IPS DF 19.7 (cell line): ENCODE measurements at places on chromosomes 5 and 9.

DNA sequence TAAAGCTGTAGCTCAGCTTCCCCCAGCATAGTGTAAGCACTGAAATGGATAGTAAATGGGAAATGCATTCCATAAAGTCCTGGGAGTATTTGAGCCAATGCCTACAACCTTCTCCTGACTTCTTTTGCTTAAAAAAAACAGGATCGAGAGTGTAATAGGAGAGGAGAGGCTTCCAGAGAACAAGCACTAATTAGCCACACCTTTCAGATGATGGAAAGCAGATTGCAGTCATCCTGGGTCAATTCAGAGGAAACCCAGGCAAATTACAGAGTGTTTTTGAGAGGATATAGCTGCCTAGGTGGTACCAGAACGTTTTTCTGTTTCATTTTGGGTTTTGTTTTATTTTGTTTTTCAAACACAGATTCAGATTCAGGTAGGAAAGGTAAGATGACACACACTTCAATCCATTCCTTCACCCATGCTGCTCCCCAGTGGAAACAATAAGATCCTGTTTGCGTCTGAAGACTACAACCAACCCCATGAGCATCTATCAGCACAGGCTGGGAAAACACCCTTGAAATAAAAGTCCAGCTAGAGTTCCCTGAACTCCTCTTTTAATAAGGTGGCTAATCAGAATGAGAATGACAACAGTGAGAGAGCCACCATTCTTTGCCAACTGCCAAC lies 95.6 kb downstream of the RFK start:
- DNase-seq = no peak

DNA sequence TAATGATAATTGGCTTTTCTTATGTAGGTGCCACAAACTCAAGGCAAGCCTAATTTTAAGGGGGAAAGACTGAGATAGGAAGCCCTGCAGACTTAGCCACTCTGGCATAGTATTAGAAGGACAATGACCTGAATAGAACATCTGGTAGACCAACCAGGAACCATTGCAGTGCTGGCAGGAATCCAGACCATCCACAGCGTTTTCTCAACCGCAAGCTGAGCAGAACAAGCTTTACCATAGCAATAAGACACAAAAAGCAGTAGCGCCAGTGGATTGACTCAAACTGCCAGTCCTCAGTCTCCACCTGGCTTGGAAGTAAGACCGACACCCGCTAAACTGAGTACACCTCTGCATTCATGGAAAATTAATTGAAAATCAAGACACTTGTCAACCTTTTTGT lies 141.3 kb upstream of the LPAR1 start:
- no peak for DNase-seq

- peak; percentile 90 for DNase-seq
Observed at GRCh38 chr5:124738681-124739633, 7.5 kb downstream of the ZNF608 start.

GRCh38 chr5:115992848-115993350 lies 30.6 kb downstream of the LVRN start:
- DNase-seq = no peak

DNA sequence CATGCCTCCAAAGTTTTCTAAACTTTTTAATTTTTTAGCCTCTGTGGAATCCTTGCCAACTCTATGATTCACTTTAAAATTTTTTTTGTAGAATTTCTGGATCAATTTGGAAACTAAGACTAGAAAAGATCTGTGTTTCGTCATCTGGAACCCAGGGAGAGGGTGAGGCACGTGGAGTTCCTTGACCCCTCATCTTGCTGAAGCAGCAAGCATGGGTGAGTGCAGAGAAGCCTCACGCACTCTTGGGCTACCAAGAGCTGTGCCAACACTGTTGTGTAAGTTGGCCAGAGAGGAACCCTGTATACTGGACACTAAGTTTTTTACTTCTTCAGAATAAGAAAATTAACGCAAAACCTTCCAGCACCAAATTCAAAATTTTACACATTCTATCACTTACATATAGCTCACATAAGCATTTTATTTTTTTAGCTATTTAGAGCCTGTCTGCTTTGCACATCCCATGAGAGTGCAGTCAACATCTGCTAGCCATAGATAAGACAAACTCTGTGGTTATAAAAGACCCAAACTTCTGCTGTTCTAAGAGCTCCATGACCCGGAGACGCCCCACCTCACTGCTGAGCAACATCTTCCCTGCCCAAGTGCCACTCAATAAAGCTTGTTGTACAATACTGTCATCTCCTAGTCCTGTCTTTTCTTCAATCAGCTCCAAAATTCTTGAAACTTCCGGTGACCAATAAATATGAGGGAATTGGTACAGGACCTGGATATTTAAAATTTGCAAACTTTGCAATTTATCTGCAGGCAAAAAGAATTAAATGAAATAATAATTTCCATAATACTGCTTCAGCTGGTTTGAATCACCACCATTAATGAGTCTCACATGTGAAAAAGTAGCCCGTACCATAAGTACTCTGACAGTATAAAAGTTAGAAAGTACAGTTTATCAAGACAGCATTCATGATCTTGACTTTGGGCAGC lies 69.7 kb upstream of the ADCY2 start:
- no peak for DNase-seq

DNA sequence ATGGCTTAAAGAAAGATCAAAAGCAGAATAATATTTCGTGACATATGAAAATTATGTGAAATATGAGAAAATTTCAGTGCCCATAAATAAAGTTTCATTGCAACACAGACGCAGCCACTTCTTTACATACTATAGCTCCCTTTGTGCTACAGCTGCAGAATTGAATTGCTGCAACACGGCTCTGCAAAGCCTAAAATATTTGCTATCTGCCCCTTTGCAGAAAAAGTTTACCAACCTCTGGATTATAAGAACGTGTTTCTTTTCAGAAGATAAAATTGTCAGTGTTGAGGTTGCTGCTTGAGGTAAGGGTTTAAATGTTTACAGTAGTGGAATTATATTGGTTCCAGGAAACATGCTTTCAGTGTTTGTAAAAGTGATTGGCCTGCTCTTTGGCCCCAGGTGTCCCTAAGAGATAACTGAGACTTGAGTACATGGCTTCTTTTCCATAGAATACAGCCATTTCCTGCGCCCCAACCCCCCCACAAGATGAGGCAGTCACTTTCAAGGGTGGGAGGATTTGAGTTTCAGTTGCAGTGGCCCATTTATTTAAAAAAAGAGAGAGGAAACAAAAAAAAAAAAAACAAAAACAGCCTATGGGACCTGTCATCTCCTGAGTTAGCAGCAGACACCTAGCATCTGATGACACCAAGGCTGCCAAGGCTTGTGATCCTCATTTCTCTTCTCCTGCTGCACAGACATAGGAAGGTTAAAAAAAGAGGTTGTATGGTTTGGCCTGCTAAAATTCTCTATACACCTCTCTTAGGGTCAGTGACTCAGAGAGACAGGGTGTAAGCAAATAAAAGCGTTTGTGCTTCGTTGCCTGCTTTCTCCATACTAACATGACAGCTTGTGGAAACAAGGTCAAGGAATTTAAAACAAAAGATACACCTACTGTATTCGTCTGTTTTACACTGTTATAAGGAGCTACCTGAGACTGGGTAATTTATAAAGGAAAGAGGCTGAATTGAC lies 28.0 kb upstream of the HTR4 start:
- DNase-seq = no peak

- no peak for DNase-seq
Observed at GRCh38 chr5:87686975-87687374, 274.2 kb upstream of the CCNH start.
